Stimulated activated CD8-positive, alpha-beta memory T cell treated with anti-CD3 and anti-CD28 coated beads, Interleukin-4, amount 100 ng/mL, for 1 hour (primary cell): ENCODE measurements at places on chromosomes 1 and 21.

- no peak for DNase-seq
Measured at GRCh38 chr1:61983236-61983635, 211.4 kb upstream of the L1TD1 start.

GRCh38 chr1:245776139-245776538 lies 621.4 kb downstream of the KIF26B start:
- DNase-seq = no peak

- DNase-seq = peak; percentile 40
Measured at GRCh38 chr1:207823880-207824566, 72.2 kb downstream of the CD46 start.

DNA sequence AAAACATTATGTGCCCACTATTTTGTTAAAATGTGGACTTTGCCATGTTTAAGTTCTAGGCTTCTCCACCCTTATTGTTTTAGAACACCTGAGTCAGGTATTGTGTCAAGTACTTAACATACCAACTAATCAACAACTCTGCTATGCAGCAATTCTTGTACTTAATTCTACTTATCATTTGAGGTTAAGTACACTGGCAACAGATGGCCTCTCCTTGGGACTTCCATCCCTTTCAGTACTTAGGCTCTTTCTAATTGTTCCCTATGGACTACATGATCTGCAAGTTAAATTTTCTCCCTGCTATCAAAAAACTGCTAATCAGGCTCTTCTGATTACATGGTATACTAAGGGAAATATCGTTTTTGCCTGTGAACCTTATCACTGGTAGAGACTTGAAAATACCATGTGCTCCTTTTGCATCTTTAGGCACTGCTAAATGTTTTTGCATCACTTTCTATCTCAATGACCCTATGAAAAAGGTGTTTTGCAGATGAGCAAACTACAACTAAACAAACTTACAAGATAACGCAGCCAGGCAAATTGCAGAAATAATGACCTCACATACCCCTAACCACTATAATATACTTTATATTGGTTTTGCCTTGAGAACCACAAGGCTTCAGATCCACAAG lies 18.9 kb downstream of the SFPQ start:
- no peak for DNase-seq

- DNase-seq = no peak
Measured at GRCh38 chr1:18957136-18957521, 653 bp upstream of the IFFO2 start.

- DNase-seq = no peak
Measured at GRCh38 chr1:9417695-9418094, 121.6 kb upstream of the SLC25A33 start.

DNA sequence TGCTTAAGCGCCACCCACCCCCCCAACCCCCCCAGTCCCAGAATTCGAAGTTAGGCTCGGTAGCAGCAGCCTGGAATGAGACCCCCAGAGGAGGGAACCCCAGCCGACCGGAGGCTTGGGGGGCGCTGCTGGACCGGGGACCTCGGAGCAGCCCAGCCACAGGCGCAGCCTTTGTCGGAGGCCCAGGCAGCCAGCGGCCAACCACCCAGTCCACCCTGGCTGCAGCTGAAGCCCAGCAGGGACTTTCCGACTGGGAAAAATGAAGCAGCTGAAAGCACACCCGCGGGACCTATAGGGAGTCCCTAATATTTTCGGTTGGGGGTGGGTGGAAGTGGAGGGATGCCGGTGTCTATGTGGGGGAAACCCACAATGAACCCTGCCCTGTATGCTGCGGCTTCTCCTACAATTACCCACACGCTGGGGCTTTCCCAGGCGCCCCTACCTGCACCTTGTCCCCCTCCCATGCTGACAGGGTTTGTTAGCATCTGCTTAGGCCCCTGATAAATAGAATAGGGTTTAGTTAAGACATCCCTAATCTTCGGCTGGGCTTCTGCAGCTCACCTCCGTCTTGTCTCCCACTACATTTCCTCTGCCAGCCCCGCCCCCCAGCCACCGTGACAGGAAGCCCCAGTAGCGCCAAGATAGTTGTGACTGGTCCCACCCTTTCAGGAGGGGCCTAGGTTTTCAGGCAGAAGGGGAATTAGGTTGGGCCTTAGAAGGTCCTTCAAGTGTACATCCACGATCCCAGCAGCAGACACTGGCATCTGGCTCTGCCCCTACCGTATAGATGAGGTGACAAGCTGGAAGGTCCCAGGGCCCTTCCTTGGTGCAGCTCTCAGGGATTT lies 838 bp downstream of the CCDC28B start:
- DNase-seq = peak; percentile 60

DNA sequence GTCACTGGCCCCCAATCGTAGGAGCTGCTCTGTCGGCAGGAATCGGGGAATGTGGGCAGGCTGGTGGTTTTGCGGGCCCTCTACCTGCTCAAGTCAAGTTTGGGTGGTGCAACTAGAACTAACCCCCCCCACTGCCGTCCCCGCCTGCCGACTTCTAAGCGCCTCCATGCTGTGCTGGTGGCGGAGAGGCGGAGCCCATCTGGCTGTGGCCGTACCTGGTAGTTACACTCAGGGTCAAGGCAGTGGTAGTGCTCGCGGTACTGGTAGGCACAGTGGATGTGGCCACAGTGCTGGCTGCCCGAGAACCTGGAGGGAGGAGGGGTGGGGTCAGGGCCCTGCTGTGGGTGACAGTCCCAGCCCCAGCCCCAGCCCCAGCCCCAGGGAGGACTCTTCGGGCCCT lies 140.0 kb downstream of the CASZ1 start:
- DNase-seq = no peak

DNA sequence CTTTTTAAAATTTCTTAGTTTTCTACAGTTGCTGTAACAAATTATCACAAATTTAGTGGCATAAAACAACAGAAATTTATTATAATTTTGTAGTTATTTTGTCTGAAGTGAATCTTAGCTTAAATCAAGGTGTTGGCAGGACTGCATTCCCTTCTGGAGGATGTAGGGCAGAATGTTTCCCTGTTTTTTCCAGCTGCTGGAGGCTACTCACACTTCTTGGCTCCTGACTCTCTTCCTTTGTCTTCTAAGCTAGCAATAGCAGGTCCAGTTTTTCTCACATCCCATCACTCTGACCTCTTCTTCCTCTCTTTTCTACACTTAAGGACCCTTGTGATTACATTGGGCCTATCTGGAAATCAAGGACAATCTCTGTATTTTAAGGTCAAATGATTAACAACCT lies 84.1 kb downstream of the PKN2 start:
- DNase-seq = no peak

- DNase-seq = no peak
Measured at GRCh38 chr1:2214541-2215241, 13.4 kb upstream of the SKI start.

DNA sequence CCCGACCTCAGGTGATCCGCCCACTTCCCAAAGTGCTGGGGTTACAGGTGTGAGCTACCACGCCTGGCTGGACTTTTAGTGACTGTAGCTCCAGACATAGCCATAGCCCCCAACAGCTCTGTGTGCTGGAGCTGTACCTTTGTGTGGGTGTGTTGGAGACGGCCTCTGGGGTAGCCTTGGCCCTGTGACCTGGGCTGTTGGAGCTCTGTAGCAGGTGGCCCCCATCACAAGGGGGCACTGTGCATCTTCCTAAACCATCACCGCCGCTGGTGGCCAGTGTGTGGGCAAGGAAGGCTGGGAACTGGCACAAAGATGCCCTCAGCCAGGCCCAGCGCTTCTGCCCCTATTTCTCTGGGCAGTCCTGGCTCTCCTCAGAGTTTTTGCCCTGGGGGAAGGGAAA lies 38.4 kb upstream of the FOXO6 start:
- no peak for DNase-seq

DNA sequence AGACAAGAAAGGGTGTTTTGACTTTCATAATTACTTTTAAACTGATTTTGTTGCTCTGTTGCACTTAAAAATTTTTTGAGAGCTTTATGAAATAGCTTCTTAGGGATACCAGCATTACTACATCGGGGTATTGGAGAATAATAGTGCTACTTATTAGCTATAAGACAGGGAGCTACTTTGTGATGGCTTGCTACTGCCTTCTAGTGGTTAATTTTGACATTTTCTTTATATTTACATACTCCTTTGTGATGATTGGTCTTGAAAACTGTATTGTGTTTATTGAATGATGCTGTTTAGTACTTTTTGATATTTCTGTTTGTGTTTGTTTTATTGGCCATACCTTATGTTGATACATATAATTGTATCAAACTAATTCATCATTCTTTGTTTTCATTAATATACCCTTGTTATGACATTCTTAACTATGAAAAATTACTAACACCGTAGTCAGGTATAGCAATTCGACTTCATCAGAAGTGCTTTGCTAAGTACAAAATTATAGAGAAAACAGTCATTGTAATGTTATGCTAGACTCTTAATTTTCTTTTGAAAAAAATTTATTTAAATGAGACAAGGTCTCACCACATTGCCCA lies 85.5 kb downstream of the CLIC4 start:
- no peak for DNase-seq

DNA sequence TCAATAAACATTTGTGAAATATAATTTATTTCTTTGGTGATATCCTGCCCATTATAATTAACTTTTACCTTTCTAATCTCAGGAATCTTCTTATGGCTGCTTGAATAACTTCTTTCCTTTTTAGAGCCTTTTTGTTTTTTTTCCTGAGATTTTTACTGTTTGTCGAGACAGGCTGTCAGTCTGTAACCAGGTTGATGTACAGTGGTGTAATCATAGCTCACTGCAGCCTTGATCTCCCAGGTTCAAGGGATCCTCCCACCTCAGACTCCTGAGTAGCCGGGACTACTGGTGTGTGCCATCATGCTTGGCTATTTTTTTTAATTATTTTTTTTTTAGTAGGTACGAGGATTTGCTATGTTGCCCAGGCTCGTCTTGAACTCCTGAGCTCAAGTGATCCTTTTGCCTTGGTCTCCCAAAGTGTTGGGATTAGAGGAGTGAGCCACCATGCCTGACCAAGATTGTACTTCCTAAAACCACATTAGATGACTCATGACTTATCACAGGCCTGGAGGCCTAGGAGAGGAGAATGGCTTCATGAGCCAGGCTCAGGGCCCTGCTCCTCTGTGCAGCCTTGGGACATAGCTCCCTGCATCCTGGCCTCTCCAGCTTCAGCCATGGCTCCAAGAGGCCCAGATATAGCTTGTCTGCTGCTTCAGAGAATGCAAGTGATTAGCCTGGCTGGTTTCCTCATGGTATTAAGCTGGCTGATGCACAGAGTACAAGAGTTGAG lies 48.6 kb downstream of the CTH start:
- no peak for DNase-seq

DNA sequence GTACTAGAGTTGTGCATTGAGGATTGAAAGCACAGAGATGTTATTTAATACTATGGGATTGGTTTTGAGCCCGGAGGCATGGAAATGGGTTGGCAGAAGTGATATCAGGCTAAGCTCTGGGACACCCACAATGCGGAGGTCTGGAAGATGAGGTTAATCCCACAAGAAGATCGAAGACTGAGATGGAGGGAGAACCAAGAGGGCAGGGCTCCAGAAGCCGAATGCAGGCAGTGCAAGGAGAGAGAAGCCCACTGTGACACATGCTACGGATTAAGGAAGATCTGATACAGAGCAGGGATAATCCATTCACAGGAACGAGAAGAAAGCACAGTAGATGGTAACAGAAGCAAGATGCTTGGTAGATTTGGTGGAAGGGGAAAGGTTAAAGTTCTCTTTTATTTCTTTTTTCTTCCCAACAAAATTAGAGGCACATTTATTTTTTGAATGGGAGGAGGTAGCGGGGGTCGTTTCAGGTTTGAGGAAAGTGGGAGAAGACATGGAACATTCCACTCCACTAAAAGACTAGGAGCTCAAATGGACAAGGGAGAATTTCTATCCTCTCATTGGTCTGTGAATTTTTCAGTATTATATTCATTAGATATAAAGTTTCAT lies 113.2 kb downstream of the NCAM2 start:
- no peak for DNase-seq

- no peak for DNase-seq
Measured at GRCh38 chr1:67883069-67883468, 49.8 kb upstream of the GNG12 start.

GRCh38 chr1:207944571-207944970 lies 33.6 kb upstream of the CD34 start:
- no peak for DNase-seq

DNA sequence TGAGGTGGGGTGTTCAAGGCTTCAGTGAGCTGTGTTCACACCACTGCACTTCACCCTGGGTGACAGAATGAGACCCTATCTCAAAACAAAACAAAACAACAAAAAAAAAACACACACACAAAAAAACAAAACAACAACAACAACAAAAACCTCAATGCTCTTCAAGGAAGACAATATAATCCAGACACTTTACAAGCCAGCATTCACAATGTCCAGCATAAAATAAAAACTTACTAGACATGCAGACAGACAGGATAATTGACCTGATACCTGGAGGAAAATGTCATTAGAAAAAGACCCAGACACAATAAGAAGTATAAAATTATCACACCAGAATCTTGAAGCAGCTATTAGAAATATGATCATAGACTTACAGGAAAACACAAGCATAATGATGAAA lies 39.0 kb upstream of the BACE2 start:
- DNase-seq = no peak

DNA sequence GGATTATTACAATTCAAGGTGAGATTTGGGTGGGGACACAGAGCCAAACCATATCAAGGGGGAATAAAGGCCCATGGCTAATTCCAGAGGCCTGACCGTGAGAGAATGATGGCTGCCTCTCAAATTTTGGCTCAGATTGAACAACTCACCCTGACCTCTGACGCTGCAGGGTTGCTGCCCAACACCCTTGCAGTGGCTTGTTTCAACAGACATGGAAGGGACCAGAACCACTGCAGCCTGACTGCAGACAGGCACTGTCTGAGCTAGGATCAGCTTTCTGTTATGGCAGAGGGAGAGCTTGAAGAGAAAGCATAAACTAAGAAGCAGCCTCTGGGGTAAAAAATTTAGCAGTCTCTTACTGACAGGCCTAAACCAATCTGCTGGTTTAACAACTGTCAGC lies 90.2 kb upstream of the GADD45A start:
- DNase-seq = no peak

GRCh38 chr1:51927029-51927428 lies 48.5 kb upstream of the NRDC start:
- no peak for DNase-seq

DNA sequence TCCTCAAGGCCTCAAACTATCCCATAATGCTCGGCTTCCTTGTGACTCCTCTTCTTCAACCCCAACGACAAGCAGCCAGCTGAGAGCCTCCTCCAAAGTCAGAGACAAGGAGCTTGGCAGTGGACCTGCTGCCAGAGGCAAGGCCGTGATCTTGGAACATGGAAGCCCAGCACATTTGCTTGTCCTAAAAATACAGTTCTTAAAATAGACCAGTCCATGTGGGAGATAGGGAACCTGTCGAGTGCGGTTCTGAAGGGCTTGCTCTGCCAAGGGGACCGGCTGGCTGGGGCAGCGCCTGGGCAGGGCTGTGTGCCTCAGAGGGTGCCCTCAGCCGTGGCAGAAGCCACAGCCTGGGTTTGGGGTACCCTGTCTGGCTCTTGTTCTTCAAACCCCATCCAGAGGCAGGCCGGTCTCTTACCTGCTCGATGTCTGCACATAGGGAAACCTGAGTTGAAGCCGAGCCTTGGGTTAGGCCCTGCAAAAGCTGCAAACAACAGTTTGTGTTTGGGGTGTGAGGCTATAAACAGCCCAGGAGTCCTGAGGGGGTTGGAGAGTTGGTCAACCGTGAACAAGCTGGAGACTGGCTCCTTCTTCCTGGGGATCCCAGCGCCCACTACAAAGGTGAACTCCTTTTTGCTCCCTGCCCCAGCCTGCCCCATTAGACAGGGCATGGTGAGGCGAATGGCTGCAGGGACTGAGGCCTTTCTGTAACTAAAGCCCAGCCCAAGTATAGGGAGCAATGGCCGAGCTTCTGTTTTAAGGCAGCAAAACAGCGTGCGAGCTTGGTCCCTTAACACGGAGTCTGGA lies 228.8 kb downstream of the CAMTA1 start:
- no peak for DNase-seq
